ENCODE measurements at places on chromosomes 3 and 15.
A peak's percentile ranks its signal among the peaks of the same experiment; 100 is the strongest.

DNA sequence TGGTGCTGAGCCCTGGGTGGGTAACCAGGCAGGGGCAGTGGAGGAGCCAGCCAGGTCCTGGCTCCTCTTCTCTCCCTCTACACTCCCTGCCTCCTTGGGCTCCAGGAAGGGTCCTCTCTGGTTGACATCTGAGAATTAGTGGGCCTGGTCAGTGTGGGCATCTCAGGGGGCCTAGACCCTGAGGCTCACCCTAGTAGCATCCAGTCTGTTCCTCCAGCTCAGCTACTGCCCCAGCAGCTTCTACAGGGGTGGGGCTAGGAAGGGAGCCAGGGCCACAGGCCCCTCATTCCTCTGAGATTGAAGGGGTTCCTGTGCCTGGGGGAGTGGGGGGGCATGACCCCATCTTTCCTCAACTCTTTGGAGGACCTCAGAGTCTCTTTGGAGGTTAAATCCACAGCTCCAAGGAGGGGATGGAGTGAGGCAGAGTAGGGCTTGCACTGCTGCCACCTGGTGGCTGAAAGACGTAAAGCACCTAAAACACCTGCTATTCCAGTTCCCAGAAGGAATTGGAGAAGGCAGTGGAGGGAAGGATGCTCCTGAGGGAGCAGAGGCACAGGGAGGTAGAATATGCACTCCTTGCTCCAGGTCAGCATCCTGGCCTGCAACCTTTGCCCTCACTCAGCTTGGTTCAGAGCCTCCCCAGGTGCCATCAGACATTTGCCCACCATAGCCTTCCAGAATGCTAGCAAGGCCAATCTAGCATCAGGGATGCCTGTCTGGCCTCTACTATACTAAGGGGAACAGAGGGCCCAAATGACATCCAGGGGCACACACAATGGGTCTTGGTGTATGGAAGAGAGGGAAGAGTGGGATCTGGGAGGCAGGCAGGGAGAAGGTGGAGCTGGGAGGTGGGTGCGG lies 25.1 kb downstream of the C3orf18 start:
- peak; percentile 49 for DNase-seq

- no peak for DNase-seq
Measured at GRCh38 chr3:173467501-173467900, 70.0 kb downstream of the NLGN1 start.

GRCh38 chr3:67291287-67292252 lies 293.5 kb downstream of the KBTBD8 start:
- no peak for DNase-seq

DNA sequence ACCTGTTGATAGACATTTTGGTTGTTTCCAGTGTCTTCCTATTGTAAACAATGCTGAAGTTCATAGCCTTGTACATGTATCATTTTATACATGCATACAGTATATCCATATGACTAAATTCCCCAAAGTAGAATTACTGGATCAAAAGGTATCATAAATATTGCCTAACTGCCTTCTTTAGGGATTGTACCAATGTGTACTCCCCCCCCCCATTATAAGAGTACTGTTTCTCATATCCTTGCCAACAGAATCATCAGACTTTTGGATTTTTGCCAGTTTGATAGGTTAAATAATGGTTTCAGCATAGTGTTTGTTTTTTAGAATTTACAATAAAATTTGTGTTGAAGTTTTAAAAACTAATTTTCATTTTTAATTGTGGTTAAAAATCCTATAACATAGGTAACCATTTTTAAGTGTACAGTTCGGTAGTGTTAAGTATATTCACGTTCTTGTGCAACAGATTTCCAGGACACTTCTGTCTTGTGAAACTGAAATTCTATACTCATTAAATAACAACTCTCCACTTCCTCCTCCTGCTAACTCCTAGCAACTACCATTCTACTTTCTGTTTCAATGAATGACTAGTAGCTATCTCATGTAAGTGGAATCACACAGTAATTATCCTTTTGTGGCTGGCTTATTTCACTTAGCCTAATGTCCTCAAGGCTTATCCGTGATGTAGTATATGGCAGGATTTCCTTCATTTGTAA lies 30.8 kb upstream of the MAP3K13 start:
- no peak for DNase-seq

- DNase-seq, result no peak
Measured at GRCh38 chr15:72184165-72184811, 13.3 kb downstream of the GRAMD2A start.
